ENCODE measurements at places on chromosomes 1 and 21.

DNA sequence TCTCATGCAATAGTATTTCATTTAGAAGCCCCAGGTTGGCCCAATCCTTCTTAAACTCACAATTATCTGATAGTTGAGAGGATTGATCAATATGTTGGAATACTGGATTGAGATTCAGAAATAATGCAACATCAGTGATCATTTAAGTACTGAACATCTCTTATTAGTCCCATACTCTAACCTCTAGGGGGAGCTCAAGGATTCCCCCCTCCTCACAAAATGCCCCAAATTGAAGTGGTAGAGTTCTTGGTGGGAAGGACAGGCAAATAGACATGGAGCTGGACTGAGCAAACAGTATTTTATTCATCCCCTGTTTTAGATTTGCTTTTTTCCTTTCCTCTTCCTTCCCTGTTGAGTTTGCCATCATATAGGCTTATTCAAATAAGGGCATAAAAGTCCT lies 62.8 kb downstream of the NGF start:
- no peak for DNase-seq

GRCh38 chr21:33856893-33857527 lies 58.6 kb downstream of the ATP5PO start:
- DNase-seq = no peak

- peak; percentile 30 for DNase-seq
Measured at GRCh38 chr1:152870831-152871730, 7.0 kb upstream of the SMCP start.

- DNase-seq = no peak
Measured at GRCh38 chr21:35943752-35944151, 116.6 kb downstream of the SETD4 start.

- DNase-seq = no peak
Measured at GRCh38 chr1:25729790-25730644, 70.0 kb upstream of the SELENON start.

- peak; percentile 43 for DNase-seq
Measured at GRCh38 chr1:25204797-25205480, 27.4 kb downstream of the SYF2 start.
